ENCODE measurements at places on chromosomes 2 and 18. TPM values are rescaled to one million over a fixed set of nuclear protein-coding genes. Genes with fewer than 3 reads are reported as not detected.

DNA sequence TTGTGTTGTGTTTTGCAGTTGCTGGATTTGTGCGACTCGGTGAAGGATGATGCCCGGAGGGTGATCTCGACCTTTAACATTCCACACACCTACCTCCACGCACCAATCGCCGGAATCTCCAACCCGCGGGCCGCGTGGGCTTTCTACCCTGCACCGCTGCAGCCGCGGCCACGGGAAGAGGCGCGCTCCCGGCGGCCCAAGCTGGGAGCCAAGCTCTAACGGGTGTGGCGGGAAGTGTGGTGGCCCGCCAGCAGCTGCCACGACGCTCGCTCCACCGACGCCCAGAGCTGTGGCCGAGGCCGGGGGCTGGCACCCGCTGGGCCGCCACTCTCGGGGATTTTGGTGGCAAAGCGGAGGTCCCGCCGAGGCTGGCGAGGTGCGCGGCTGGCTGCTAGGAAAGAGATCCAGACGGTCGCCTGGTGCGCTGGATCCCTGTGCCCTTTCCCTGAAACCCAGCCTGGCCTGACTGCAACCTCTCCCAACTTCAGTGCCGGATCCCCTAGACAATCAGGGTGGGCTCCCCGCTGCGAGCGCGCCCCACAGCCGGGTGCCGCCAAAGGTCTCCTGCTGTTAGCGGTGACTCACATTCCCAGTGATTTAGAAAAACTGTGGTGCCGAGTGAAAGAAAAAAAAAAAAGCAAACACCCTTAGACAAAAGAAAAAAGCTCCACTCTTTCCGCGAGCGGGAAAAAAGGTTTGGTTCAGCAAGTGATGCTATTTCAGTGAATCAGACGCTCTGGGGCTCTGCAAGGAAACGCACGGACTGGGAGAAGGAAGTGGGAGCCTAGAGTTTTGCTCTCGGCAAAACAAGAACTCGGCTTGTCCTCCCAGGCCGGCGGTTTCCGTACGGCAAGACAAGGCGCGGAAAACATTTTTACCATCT lies 2.9 kb upstream of the BCL2L11 start:
- no peak for DNase-seq

GRCh38 chr2:72956050-72956395 lies 38.7 kb downstream of the EMX1 start:
- no peak for DNase-seq

- DNase-seq = no peak
Measured at GRCh38 chr2:119434664-119435063, 3.0 kb downstream of the TMEM37 start.

- DNase-seq = no peak
Measured at GRCh38 chr18:31711365-31712172, 27.2 kb upstream of the B4GALT6 start.

DNA sequence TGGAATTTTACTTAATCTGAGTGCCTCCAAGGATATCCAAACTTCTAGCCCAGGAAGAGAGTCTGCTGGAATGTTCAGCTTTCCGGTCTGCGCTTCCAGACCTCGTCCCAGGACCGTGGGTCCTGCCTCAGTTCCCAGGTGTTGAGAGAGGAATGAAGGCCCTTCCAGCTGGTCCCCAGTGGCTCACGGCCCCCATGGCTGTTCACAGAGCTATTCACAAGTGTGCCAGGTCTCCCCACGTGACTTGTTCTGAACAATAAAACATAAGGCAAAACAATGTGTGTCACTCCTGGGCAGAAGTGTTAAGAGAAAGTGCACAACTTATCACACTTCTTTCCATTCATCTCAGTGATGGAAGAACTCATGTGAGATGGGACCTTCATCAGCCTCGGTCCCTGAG lies 20.1 kb upstream of the TEX51 start:
- DNase-seq = no peak

GRCh38 chr2:238703053-238703415 lies 144.9 kb upstream of the TWIST2 start:
- no peak for DNase-seq

GRCh38 chr2:25825238-25825637 lies 53.0 kb downstream of the ASXL2 start:
- DNase-seq = no peak

GRCh38 chr2:65265671-65266045 lies 38.0 kb downstream of the ACTR2 start:
- no peak for DNase-seq

DNA sequence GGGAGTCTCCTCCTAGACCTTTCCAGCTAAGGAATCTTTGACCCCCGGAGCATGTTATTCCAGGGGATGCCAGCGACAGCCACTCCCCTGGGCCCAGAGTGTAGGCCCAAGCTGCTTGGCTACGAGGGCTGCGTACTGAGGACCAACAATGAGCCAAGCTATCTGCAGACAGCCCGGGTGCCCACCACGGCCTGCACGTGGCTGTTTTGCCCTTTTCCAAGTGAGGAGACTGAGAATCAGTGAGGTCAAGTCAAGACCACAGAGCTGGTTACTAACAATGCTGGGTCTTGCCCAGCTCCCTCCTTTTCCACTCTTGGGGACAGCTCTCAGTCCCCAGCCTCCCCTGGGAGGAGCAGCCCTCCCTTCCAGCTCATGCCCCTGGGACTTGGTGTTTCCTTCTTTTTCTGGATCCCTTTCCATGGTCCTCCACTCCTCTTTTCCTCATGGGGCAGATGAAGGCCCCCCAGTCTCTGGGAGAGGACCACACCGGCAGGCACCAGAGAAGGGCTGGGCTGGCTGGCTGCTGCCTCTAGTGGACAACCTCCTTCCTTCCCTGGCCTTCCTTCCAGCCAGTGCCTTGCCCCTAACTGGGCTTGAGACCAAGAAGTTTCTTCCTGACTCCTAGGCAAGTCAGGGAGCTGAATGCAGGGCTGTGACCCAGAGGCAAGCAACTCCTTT lies 550 bp upstream of the MALL start:
- peak; percentile 43 for DNase-seq

DNA sequence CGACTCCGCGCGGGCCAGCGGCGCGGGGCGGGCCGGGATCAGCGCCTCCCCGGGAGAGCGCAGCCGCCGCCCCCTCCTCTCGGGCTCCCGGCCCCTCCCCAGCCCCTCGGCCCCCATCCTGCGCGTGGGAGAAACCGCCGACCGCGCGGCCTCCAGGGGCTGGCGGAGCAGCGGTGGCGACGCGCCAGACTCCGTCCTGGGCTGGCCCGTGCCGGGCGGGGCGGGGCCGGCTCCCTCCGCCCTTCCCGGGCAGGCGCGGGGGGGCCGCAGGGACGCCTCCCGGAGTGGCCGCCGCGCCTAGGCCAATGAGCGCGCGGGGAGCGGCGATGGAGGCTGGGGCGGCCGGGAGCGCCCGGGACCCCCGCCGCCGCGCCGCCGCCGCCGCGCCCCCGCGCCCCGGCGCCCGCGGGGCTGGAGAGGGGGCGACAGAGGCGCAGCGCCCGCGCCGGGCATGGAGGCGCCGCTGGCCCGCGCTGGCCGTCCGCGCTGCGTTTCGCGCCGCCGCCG lies 49.1 kb downstream of the KCNIP3 start:
- DNase-seq = peak; percentile 46

GRCh38 chr18:49691177-49691608 lies 122.1 kb downstream of the ACAA2 start:
- peak; percentile 47 for DNase-seq

DNA sequence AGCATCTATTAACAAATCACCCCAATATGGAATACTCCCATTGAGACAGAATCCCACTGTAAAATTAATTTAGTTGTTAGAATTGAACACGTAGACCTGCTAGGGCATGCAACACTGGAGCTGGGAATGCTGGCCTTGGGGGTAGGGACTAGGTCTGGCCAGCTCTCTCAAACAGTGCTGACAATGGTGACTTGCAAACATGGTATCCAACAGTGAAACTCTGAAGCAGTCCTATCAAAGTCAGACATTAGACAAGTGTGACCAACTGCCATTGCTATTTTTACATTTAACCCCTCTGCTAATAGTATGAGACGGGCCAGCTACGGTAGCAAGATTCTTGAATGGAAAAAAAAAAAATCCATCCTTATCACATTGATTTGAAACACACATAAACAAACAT lies 7.2 kb downstream of the E2F6 start:
- no peak for DNase-seq

Gene SCN9A
- 3.9 TPM for total RNA-seq

Gene MAL
- not detected for total RNA-seq

Gene CCDC141
- 0.02 TPM for total RNA-seq

Gene PSD4
- total RNA-seq = 1.4 TPM

Gene M1AP
- total RNA-seq = not detected

Gene TMEM163
- not detected for total RNA-seq

Gene TIMM21
- total RNA-seq = 29.2 TPM

Gene ARHGAP25
- 0.56 TPM for total RNA-seq

Gene ASAP2
- total RNA-seq = 10.4 TPM

Gene SERPINB12
- not detected for total RNA-seq

Gene THSD7B
- 0.35 TPM for total RNA-seq
